Esophagus squamous epithelium (tissue), 5 donors: ENCODE measurements at places on chromosomes 2 and 18.

DNA sequence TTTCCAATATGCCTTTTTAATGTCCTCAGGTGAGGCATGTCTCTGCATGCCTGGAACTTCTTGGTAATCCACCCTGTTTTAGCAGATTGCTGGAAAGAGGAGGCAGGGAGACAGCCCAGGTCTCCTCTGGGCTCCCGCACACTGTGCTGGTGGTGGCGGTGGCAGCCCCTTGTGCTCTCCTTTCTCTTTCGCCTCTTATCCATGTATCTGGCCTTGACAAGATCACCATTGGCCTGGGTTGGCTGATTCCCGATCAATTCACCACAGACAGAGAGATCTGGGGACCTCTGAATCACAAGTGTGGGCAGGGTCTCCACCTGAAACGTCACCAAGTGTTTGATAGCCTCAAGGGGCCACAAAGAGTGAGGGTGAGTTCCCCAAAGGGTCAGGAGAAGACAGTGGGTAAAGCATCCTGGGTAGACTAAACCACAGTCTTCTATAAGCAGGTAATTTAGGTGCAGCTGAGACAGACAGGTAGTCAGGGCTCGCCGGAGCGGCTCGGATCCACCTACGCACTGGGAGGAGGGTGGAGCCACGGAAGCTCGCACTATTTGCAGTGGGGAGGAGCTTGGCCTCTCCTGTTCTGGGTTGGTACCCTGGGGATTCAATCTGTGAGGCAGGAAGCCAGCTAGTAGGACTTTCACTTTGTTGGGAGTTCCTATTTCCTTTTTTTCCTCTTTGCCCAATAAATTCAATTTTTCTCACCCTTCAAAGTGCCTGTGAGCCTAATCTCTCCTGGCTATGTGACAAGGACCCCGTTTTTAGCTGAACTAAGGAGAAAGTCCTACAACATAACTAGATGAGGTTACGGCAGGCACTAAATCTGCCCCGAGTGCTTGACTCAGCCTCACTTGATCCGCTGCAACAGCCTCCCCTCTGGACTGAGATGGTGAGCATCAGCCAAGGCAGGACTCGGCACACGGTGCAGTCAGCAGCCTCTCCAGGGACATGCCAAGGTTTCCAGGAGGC is 57.6 kb downstream of the SLC4A3 start:
- no peak for DNase-seq

DNA sequence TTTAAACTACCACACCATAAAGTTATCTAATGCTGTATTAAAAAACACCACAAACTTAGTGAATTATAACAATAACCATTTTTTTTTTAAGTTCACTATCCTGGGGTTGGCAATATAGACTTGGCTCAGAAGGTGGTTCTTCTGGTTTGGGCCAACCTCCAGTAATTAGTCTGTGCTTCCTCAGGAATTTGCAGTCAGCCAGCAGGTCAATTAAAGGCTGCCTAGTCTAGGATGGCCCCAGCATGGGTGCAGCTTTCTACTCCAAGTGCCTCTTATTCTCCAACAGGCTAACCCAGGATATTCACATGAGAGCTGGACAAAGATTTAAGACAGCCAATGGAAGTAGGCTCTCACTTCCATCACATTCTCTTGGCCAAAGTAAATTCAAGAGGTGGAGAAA is 379.1 kb upstream of the FIGN start:
- DNase-seq: no peak

- DNase-seq: no peak
These were observed 154.1 kb upstream of the ZNF804A start for GRCh38 chr2:184444217-184444616.

GRCh38 chr2:186913870-186914269 is 64.9 kb upstream of the ZSWIM2 start:
- DNase-seq: no peak

DNA sequence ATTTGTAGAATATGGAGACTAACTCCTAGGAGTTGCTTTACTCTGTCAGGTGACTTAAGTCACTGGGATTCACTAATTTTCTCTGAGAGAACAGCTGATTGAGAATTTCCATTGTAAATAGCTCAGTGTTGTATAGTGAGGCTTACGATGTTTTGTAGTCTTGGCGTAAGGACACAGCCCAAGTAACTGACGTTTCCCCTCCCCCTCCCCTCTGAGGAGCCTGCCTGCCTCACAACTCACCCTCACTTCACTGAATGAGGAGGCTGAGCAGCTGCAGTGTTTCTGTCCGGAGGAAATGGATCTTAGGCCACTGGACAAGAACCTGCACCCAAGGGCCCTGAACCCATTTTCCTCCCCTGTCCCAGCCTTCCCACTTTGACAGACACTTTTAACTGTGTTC is 264.6 kb downstream of the PHLPP1 start:
- no peak for DNase-seq

GRCh38 chr2:228688007-228688645 is 506.6 kb upstream of the SPHKAP start:
- DNase-seq: no peak

GRCh38 chr2:234211797-234212196 is 161.3 kb downstream of the SPP2 start:
- no peak for DNase-seq

DNA sequence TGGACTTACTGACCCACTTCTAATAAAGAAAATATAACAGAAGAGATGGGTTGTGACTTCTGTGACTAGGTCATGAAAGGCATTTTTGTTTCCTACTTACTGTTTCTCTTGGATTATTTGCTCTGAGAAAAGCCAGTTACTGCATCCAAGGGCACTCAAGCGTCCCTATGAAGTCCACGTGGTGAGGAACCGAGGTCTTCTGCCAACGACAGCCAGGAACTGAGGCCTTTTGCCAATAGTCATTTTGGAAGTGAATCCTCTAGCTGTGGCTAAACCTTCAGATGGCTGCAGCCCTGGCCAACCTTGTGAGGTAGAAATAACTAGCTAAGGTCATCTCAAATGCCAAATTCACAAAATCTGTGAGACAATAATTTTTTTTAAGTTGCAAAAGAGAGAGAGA is 449.8 kb upstream of the RGPD4 start:
- DNase-seq: no peak
